Dermis microvascular lymphatic vessel endothelial cell (primary cell): ENCODE measurements at places on chromosomes 3 and 15. TPM values are rescaled to one million over a fixed set of nuclear protein-coding genes. Genes with fewer than 3 reads are reported as not detected.

Gene FAM240A
- total RNA-seq, result not detected in 2 replicates

Gene GP5
- total RNA-seq, result 0.13 TPM in 2 replicates

- DNase-seq, result no peak
These were observed 18.0 kb upstream of the RAD18 start for GRCh38 chr3:8981296-8981695.

Gene DNAH12
- under 0.01 TPM in 2 replicates for total RNA-seq

Gene CCDC39
- under 0.01 TPM in 2 replicates for total RNA-seq

GRCh38 chr3:55162031-55162795 is 234.4 kb upstream of the LRTM1 start:
- DNase-seq, result no peak

DNA sequence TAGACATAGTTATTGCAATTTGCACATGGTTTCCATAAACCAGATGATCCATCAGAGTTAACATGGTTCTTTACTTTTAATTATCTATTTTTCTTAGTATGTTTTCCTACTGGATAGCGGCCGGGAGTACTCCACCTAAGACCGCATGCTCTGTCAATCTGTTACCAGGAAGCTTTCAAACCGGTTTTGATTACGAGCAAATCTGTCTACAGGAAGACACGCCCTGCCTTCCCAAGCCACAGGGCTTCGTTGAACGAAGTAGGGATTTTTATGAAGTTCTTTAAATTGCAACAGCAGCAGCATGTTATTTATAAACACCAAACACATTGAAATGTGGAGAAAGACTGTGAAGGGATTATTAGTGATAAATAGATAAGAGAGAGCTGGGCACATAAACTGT is 283.3 kb upstream of the ROBO2 start:
- no peak for DNase-seq

DNA sequence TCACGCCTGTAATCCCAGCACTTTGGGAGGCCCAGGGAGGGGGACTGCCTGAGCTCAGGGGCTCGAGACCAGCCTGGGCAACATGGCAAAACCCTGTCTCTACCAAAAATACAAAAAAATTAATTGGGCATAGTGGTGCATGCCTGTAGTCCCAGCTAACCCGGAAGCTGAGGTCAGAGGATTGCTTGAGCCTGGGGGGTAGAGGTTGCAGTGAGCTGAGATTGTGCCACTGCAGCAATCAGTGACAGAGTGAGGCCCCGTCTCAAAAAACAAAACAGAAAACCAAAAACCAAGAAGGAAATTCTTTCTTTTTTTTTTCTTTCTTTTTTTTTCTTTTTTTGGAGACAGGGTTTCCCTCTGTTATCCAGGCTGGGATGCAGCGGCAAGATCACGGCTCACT is 3.5 kb downstream of the SPATA12 start:
- DNase-seq, result no peak

- no peak for DNase-seq
These were observed 194.4 kb downstream of the MEIS2 start for GRCh38 chr15:36905908-36906307.

Gene OIP5
- total RNA-seq, result 3.3 and 8.3 TPM in 2 replicates

- no peak for DNase-seq
These were observed 4.0 kb downstream of the NEDD4 start for GRCh38 chr15:55989383-55989782.

- no peak for DNase-seq
These were observed 1077.4 kb downstream of the EPHA3 start for GRCh38 chr3:90184861-90185260.

- no peak for DNase-seq
These were observed 529.7 kb downstream of the IGSF11 start for GRCh38 chr3:118504906-118505305.

GRCh38 chr3:128222796-128223385 is 69.6 kb downstream of the EEFSEC start:
- no peak for DNase-seq

Gene LARP6
- 9.1 and 9.4 TPM in 2 replicates for total RNA-seq

DNA sequence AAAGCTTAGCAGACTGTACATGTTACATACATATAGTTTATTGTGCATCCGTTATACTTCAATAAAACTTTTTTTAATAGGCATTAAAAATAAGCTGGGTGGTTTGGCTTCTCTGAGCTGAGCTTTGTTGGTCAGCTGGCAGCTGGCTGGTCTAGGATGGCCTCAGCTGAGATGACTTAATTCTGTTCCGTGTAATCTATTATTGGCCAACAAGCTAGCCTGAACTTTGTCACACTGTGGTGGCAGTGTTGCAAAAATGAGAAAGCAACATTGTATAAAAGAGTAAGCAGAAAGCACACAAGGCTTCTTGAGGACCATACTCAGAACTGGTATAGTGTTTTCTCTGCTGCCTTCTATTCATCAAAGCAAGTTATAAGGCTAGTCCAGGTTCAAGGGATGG is 45.2 kb downstream of the CGGBP1 start:
- no peak for DNase-seq

Gene SERPINI2
- total RNA-seq, result not detected in 2 replicates

DNA sequence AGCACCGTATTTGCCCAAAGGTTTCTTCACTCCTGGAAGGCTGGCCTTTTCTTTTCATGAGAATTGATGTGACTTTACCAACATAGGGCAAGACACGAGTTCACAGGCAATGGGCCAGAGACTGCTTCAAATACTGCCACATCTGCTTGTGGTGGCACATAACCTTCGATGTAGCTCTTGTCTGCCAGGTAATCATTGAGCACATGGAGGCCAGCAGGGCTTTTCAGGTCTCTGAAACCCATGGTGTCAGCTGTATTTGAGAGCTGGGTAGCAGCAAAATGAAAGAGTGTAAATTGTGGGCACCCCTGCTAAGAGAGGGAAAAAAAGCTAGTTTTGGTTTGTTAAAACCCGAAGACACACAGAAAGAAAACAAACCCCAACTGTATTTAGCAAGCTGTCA is 200.7 kb downstream of the NAALADL2 start:
- DNase-seq, result no peak

Gene NANOGP8
- total RNA-seq, result not detected in 2 replicates

DNA sequence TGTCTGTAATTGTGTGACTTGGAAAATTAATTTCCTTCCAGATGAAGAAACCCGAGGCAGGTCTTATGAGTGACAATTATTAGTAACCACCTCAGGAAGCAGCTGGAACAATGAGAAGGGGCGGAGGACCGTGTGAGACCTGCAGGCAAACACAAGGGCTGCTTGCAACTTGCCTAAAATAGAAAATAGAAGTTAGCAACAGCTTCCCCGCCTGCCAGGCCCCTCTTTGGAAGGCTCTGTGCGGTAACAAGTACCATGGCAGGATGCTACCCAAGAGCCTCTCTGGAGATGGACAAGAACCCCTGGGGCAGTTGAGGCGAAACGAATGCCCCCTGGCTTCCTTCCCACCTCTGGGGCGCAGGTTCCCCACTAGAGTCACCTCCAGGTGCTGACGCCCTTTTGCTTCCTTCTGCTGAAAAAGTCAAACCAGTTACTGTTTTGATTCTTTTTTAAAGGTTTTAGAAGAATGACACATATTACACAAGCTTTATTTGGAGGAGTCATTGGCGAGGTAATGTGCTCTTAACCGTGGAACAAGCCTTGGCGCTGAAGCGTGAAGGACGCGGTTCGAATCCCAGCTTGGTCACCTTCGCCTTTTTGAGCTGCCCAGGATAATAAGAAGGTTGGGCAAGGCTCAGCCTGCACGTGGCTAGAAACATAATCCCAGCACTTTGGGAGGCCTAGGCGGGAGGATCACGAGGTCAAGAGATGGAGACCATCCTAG is 47.0 kb upstream of the SYNM start:
- no peak for DNase-seq

DNA sequence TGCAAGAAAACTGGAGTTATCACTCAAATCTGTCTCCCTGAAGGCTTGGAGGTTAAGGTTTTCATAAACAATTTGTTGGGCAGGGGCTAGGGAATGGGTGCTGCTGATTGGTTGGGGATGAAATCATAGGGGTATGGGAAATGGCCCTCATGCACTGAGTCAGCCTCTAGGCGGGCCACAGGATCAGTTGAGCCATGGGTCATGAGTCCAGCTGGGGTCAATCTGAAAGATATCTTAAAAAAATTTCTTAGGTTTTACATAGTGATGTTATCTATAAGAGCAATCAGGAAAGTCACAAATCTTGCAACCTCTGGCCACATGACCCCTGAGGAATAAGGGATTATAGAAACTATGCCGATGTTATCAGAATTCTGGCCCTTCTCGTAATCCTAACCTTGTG is 491.7 kb downstream of the ZIC1 start:
- no peak for DNase-seq

DNA sequence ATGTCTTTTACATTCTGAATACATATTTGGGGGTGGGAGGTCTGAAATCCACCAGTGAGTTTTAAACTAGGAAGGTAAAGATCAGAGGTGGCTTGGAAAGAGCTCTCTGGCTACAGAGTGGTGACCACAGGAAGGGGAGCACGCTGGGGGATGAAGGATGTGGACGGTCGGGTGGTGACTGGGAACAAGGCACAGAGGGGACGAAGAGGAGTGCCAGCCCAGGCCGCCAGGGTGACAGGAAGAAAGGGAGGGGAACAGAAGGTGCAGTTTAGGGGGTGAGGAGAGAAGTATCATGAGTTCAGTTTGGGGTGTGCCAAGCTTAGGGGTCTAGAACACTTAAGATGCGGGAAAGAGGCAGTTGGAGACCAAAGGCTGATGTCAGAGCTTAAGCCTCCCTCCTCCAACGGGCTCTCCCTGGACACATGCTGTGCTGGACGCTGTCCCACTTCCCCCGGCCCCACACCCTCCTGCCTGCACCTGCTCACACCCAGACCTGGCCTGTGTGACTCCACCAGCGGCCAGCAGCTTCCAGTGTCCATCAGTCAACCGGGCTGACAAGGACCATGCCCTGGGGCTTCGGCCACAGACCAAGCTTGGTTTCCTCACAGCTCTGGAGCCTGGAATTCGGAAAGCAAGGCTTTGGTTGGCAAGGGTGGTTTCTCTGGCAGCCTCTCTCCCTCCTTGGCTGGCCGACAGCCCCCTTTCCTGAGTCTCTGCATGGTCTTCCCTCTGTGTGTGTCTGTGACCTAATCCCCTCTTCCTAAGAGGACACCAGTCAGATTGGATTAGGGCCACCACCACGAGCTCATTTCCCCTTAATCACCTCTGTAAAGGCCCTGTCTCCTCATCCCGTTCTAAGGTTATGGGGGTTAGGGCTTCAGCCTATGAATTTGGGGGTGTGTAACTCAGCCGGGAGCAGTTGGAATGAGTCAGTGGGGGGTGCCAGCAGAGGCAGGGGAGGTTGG is 120.4 kb upstream of the IQSEC1 start:
- DNase-seq, result no peak

DNA sequence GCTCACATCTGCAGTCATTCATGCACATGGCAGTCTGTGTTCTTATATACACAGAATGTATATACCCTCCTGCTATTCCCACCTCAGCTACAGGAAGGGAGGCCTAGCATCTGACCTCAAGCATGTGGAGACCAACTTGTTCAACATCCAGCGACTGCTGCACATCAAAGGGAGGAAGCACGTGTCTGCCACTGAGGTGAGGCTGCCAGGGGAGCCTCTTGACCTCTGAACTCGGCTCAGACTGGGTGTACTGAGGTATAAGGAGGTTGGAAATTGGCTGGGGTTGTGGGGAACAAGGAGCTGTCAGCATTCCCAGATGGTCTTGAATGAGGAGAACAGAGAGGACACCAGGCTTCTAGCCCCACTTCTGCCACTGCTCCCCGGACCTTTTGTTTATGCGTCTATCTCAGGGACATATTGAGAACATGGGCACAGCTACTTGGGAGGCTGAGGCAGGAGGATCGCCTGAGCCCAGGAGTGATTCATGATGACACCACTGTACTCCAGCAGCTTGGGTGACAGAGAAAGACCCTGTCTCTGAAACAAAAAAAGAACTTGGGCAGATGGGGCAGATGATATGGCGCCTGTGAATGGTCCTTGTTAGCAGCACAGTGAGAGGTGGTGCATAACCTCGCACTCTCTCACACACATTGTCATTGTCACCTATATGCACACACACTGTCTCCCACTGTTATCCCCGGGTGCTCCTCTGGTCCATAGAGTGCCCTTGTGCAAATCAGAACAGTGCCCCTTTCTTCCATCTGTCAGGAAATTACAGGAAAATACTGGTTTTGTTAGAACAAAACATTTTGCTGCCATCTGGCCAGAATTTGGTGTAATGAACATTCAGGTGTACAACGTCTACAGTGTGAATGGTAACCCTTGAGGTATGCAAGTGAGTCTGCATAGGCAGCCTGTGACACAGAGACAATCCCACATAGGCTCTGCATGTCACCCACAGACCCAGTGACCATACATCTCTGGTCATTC is 5.4 kb downstream of the VILL start:
- no peak for DNase-seq

GRCh38 chr3:122247087-122247824 is 63.8 kb downstream of the CASR start:
- DNase-seq, result no peak

Gene GXYLT2
- 0.13 TPM in 2 replicates for total RNA-seq

DNA sequence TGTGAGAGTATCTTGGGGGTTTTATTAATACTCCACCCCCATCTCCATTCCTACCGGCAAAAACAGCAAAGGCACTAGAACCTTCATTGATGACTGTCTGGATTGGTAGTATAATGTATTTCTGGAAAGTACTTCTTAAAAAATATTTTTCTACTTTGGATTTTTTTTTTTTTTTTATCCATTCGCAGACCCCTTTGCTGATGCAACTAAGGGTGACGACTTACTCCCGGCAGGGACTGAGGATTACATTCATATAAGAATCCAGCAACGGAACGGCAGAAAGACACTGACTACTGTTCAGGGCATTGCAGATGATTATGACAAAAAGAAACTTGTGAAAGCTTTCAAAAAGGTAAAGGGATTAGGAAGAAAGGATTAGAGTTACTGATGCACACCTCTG is 1.2 kb downstream of the EIF1B start:
- DNase-seq, result no peak

GRCh38 chr3:17442332-17443049 is 299.9 kb downstream of the TBC1D5 start:
- no peak for DNase-seq

DNA sequence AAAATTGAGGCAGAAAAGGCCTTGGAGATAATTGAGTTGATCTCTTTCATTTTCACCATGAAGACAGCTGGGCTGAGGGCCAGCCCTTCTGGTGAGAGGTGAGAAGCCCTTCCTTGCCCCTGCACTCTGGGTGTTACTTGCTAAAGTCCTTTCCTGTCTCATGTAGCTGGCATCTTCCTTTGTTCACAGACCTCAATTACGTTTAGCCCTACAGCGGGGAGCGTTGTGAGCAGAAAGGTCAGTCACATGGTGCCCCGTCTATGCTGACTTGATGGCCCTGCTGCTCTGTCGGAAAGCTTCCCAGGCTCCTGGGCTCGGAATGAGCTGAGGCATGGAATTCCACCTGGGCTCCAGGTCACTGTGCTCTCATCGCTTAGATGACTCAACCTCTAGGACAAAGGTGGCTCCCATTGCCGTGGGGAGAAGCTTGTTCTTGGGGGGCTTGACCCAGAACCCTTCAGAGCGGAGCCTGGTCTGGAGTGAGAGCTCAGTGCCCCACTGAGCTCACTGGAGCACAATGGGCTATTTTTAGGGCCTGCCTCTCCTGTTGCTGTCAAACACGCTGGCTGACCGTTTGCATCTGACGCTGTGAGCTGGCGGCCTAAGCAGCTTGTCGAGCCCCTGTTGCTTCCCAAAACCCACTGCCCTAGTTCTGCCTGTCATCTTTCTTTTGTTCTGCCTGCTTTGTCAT is 47.0 kb downstream of the RPLP1 start:
- DNase-seq, result no peak
